Activated CD8-positive, alpha-beta memory T cell treated with anti-CD3 and anti-CD28 coated beads for 4 hours (primary cell): ENCODE measurements at places on chromosomes 1 and 21.

- DNase-seq = no peak
Observed at GRCh38 chr1:174890024-174890423, 109.7 kb upstream of the CACYBP start.

- DNase-seq = no peak
Observed at GRCh38 chr1:25811384-25812082, 8.2 kb upstream of the MTFR1L start.

DNA sequence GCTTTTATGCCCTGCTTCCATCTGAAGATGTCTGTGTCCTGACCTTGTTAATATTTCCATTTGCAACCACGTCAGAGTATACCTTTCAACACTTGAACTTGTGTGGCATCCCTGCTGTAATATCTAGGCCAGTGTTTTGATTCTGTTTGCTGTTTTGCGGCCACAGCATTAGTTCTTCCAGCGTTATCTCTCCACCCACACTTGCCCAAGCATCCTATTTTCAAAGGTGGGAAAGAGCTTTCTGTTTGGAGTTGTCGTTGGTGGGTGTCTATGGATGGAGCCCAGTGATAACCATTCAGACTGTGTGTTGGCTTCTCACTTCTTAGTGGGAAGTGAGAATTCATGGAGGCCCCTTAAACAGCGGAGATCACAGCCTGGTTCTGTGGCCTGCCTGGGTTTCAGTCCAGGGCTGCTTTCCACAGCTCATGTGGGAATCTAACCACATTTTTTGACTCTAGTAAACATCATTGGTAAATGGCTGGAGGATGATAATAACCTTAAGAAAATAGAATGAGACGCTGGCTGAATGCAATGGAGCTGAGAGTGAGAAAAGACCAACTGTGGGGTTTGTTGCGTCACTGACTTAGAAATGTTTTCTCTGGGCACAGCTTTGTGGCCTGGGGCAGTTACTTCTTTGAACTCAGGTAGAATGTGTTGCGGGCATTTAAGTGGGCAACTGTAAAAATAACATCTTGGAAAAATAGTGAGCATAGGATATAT lies 7.6 kb downstream of the TENT5C start:
- no peak for DNase-seq

DNA sequence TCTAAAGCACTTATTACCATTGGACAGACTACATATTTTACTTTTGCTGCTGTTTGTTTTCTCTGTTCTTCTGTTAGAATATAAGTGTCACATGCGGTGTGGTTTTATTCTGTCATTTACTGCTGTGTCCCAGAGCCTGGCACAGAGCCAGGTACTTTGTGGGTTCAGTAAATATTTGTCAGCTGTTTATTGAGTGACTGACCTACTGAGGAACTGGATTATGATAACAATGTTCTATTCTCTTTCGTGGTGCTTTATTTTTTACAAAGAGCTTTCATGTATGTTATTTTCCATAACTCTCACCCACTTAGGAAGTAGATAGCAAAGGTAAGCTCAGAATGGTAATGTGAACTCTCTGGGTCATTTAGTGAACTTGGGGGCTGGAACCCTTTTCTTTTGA lies 118.8 kb downstream of the RWDD3 start:
- DNase-seq = no peak

DNA sequence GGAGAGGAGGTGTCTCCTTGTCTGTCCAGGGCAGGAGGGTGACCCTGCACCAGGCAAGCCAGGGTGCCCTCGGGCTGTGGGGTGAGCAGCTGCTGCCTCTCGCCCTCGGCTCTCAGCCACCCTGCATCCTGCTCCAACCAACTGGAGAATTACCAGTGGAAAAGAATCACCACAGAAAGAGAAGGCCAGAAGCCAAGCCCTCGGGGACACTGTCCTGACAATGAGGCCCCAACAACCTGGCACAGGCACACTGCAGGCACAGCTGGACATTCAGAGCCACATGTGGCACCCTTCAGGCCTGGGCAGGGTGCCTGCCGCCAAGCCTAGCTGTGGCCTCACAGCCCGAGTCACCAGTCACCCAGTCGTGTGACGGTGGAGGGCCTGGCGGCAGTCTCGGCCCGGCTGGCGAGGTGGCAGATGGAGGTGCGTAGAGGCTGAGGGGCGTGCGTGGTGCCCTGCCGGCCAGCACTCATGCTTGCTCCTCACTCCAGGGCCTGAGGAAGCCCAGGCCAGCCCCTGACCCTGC lies 12.0 kb downstream of the MEGF6 start:
- no peak for DNase-seq

DNA sequence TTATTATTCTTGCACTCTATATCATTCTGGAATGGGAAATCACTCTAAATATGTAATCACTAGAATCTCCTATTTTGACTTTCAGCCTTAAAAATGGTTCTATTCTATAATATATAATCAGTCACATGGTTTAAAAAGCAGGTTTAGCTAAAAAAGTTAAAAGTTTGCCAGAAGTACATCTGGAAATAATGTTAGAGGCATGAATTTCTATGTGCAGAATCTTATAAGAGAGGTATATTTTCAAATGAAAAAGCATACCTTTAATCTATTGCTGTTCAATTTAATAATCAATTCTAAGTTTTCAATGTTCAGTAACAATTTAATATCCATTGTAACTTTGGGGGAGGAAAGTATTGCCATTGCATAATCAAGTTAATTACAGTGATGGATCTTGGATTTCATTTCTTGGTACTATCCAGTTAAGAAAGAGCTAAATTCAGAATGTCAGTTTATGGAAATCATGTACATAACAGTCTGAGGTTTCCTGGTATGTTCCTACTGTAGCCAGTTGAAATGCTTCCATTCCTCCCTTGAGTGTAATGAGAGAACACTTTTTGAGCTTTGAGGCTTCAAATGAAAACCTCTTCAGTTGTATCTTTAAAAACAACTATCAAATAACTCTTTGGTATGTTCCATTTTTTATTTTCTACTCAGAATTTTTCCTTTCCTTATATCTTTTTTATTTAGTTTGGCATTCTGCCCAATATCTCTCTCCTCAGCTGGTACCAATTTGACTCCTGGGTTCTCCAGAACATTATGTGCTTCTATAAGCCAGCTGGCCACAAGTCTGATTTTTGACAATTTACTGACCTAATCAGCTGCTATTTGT lies 175.7 kb upstream of the COL11A1 start:
- no peak for DNase-seq

DNA sequence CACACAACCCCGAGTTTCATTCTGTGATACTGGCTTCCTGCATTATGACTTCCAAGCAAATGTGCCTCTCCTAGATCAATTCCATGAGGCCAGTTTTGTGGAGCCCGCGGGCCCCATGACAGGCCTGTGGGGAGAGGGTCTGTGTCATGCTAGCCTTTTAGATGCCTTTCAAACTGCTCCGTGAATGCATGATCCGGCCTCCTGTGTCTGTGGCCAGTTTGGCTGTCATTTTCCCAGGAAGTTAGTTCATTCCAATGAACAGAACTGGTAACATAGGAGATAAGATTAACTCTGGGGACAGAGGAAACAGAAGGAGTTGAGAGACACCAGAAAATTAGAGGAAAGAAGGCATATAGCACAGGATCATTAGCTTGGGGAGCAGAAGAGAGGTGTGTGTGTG lies 3.2 kb downstream of the FNDC7 start:
- no peak for DNase-seq

- no peak for DNase-seq
Observed at GRCh38 chr1:150192012-150192411, 42.3 kb downstream of the PLEKHO1 start.

GRCh38 chr1:68268896-68269483 lies 36.7 kb upstream of the WLS start:
- no peak for DNase-seq

- DNase-seq = no peak
Observed at GRCh38 chr1:198212675-198213074, 55.9 kb downstream of the NEK7 start.

- no peak for DNase-seq
Observed at GRCh38 chr1:54428837-54429518, 22.8 kb upstream of the SSBP3 start.

DNA sequence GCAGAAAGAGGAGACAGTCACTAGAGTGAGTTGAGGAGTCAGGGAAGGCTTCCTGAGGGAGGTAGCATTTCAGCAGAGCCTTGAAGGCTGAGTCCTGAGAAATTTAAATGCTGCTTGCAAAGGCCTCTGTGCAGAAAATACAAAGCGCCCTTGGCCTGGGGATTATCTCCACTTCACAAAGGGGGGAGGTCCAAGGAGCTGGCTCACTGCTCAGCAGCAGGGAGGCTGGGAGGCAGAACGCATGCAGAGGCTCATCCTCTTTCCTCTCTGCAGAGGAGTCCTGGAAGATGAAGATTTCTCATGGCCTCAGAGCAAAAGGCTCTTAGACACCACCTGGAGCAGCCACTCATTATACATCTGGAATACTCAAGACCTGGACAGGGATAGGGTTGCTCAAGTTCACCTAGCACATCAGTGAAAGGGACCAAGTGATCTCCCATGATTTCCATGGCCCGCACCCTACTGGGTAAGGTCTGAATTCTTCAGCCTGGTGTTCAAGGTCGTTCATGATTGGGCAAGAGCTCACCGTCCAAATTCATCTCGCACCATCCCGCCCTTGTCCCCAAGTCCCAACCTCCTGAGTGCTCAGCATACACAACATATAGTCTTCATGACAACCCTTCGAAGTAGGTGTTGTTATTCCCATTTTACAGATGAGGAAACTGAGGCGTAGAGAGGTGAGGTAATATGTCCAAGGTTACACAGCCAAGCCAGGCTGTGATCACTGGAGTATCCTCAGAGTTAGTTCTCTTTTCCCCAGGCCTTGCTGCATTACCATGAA lies 9.0 kb downstream of the SLC1A7 start:
- DNase-seq = no peak

DNA sequence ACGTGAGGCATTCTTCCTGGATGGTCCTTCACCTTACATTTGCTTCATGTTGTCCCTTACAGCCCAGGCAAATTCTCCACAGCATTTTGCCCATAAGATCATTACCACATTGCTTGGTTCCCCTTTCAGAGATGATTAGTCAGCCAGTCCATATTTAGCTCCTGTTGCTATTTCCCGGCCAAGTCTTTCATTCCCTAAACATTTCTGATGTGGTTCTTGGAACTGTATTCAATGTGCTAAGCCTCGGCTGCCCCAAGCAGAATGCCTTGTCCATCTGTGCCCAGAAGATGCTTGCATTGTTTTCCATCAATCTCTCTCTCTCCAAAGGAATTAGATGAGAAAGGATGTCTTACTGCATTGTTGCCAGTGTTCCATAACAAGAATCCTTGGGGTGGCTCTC lies 420.9 kb upstream of the CAMK1G start:
- DNase-seq = no peak

DNA sequence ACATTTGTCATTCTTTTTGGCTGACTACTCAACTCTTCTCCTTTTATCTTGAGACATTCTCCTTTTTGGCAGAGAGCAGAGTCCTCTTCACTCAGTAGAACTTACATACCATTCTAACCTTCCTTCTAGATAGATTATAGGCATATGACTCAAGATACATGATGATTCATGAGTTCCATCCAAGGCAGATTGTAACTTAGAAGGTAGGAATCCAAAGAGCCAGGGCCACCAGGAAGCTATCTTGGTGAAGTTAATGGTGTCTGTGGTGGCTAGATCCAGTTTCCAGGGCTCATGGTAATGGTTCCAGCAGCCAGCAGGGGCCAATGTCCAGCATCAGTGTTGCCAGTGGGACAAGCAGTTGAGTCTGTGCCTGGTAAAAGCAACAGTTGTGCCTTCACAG lies 76.1 kb upstream of the KIAA0040 start:
- no peak for DNase-seq

GRCh38 chr1:110928191-110928590 lies 35.5 kb downstream of the LRIF1 start:
- no peak for DNase-seq

GRCh38 chr1:205224736-205225135 lies 3.0 kb upstream of the TMCC2 start:
- DNase-seq = no peak

- no peak for DNase-seq
Observed at GRCh38 chr21:39073717-39074116, 109.5 kb downstream of the PSMG1 start.

GRCh38 chr1:206579747-206580437 lies 32.4 kb downstream of the EIF2D start:
- peak; percentile 78 for DNase-seq

- no peak for DNase-seq
Observed at GRCh38 chr1:175380521-175381300, 188.1 kb upstream of the KIAA0040 start.
